ENCODE measurements at places on chromosomes 4 and X.

- DNase-seq = no peak
These were observed 10.0 kb upstream of the CHIC2 start for GRCh38 chr4:54074381-54074780.

- DNase-seq = no peak
These were observed 99.6 kb downstream of the DHRSX start for GRCh38 chrX:2401201-2401589.

- peak; percentile 89 for DNase-seq
These were observed 5.4 kb upstream of the GTPBP6 start for GRCh38 chrX:323721-324628.

- no peak for DNase-seq
These were observed 1350.9 kb downstream of the ARAP2 start for GRCh38 chr4:34893382-34893781.

DNA sequence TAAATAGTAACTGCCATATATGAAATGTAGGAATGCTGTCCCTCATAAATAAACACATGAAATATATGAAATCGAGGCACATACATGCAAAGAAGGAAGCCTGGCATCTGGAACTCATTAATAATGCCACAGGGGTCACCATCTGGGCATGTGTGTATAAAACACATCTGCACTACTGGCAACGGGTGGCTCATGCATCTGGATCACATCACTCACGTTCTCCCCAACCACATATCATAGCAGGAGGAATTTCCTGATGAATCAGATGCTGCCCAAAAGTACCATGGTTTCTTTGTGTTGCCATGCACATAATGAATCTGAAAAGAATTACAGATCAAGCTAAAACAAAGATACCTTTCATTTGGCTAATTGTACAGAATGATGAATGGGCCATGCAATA, 28.6 kb downstream of the RNF175 start:
- no peak for DNase-seq

DNA sequence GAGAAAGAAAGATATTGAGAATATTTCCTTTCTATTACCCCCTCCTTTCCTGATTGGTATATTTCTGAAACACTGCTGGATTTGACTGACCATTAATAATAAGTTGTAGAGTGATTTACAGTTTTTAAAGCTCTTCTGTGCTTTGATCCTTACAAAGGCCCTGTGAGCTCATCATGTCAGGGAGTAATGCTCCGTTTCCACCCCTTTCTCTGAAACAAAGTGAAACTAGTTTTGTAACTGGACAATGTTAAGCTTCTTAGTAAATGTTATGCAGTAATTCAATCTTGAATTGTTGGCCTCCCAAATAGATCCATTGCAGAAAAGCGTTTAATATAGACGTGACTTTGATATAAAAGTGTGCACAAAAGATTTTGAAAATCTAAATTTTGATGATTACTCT, 190.1 kb upstream of the GNPDA2 start:
- no peak for DNase-seq

DNA sequence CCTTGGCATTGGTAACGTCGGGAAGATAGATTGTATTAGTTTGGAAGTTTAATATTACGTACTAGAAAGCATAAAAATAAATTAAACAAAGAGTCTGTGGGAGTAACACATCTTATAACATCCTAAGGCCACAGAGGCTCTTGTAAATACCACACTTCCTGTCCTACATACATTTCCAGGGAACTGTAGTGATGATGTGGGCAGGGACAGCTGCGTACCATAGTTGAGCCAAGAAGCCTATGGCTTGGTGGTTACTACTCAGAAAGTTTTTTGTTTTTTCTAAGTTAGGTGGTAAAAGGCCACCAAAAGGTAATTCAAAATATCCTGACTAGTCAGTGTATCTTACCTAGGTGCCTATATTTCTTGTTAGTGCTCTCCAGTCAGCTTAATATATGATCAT, 4.6 kb upstream of the ANKRD50 start:
- DNase-seq = no peak

- no peak for DNase-seq
These were observed 61.5 kb upstream of the EXOC1L start for GRCh38 chr4:55758066-55758465.

DNA sequence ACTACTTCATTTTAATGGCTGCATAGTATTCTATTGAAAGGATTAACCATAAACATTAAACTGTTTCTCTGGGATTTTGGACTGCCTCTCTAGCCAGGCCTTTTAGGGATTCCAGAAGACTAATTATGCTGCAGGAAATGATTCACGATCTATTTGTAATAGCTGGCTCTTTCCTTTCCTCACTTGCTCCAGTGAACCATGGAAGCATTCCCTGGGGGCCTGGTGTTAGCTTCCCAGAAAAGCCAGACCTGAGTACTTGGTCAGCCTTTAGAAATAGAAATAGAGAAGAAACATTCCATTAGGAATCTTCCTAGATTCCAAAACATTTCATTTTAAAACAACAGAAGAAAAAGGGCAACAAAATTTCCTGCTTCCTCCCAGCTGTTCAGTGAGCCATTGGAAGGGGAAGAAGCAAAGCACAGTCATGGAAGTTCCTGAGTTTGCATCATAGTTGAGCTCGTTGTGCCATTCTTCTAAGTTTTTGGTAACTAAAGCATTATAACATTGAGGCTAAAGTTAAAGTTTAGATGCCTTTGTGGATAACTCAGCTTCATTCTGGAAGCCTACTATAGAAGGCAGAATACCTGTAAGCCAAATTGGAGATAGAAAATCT, 83.5 kb downstream of the NPNT start:
- no peak for DNase-seq

- DNase-seq = no peak
These were observed 2.8 kb upstream of the AMTN start for GRCh38 chr4:70515367-70516250.

GRCh38 chr4:70868778-70869177, 29.1 kb upstream of the GRSF1 start:
- DNase-seq = peak; percentile 69

DNA sequence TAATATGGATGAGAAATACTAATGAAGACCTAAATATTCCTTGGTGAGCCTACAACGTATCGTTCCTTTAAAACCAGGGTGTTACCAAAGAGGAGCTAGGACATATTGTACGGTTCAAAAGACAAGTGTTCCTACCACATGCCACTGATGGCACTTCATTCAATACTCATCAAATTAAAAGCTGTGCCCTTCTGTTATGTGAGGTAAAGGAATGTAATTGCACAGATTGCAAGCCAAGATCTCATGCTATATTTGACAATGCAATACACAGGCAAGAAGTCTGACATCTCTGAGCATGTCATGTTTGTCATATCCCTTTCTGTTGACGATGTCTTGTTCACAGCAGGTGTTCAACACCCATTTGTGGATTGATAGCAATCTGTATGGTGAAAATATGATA, 6.9 kb downstream of the FGF13 start:
- no peak for DNase-seq

- DNase-seq = peak; percentile 11
These were observed 16.7 kb downstream of the NR3C2 start for GRCh38 chr4:148425327-148426110.

DNA sequence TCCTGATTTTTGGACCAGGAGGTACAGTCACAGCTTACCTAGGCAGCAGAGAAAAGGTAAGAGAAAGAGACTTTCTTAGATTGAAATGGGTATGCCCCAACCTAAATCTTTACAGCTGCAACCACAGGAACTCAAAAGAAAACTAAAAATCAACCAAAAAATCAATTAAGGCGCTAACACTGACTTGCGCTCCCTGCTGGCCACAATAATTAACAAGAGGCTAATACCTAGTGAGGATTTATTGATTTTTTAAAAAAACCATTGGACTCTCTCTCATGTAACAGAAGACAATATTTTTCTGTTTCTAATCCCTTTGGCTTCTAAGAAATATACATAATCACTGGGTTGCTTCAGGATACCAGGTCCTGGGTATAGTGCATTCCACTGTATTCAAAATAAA, 153.9 kb upstream of the TENM3 start:
- peak; percentile 72 for DNase-seq

- DNase-seq = no peak
These were observed 172.7 kb downstream of the NHS start for GRCh38 chrX:17547658-17548057.

DNA sequence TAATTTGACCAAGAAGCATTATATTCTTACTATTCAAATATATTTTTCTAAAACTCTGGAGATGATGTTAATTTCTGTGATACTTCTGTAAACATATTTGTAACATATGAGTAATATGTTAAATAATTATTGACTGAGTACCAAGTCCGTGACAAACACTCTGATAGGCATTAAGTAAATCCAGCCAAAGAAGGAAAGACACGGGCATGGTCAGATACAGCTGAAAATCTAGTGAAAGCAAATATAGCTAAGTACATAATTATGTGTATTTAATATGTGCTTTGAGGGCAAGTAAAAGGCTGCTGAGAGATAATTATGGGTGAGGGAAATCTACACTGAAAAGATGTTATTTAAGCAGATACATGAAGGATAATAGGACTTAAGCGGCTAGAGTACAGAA, 1263.6 kb upstream of the ADGRL3 start:
- no peak for DNase-seq

DNA sequence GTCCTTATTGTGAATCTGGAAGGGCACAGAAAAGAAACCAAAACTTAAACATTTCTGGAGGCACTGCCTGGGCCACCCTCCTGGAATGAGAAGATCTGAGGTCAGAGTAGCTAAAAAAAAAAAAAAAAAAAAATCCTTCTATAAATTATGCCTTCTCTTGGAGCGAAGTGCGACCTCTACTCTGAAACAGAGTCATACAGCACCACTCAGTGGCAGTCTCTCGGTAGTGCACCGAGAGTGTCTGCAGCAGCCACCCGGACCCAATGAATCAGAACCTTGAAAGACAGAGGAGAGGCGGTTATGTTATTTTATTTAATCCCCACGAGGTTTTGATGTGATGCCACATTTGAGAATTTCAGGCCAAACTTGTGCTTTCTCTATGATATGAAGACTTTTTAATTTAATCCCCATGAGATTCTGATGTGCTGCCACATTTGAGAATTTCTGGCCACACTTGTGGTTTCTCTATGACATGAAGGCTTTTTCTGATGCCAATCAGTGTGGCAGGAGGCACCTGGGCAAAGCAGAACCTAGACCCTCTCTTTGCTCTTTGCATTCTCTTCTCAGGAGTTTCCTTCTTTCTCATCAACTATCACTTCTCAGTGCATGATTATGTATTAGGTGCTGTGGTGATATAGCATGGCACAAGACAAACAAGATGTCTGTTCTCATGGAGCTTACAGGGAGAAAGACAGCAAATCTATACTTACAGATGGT, 5.6 kb upstream of the CT47C1 start:
- DNase-seq = peak; percentile 64

DNA sequence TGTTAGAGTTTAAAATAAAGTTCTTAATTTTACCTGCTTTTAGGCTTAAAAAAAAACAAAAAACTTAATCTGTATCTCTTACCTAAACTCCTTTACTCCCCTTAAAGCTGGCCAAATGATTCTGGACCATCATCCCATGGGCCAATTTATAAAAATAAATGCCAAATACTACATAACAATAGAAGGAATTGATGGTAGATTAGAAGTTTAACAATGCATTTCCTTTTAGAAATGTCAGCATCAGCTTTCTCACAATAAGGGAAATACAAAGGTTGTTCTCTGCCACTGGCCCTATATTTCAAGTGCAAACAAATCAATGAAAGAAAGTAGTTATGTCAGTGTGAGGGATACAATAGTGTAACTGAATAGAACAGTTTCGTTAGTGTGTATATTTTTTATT, 5.7 kb upstream of the RAPGEF2 start:
- no peak for DNase-seq

DNA sequence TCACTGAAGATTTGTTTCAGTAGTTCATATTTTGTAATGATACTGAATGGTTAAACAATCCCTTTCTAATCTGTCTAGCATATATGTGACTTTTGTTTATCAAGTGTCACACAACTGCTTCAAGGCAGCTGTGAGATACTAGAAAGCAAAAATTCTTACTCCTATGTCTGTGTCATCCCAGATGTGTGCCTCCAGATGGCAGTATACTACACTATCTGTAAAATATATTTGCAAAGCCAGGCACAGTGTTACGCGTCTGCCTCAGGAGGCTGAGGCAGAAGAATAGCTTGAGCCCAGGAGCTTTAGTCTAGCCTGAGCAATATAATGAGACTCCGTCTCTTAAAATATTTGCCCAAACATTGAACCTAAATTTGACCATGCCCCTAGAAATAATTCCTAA, 4.0 kb downstream of the NUDT10 start:
- peak; percentile 69 for DNase-seq

DNA sequence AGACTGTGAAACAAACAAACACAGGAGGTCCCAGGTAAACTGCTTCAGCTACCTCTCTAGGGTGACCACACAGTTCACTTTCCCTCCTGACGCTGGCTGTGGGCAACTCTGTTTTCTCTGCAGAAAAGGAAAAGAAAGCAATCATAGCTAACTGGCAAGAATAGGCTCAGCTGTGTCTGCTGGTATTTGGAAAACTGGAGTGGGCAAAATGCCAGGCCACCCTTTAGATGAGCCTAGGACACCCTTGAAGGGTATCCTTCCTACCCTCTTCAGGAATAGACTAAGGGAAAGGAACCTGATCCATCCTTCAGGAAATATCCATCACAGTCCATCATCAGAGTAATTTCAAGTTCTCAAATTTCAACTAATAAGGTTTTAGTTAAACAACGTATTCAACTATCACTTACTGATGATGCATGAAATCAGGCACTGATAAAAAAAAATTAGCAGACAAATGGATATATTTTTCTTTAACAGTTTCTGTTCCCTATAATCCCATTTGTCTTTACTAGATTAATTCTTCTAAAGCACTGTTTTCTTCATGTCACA, 60.9 kb downstream of the CAMK2D start:
- no peak for DNase-seq

GRCh38 chrX:150868625-150869024, 29.8 kb downstream of the CD99L2 start:
- no peak for DNase-seq

DNA sequence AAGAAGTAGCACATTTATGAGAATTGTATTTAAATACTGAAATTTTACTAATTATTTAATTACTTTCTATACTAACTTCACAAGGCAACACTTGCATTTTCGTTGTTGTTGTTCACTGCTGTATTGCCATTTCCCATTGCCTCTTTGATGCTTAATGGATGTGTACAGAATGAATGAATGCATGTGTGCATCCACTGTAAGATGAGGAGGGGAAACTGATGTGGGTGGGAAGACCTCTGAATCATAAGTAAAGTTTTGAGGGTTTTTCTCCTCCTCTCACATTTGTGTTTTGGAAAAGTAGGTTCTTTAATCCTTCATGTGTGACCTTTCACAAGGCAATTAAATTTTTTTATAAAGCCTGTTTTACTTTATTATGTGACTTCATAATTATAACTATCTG, 46.8 kb downstream of the PDLIM5 start:
- DNase-seq = no peak

- peak; percentile 65 for DNase-seq
These were observed 1168.1 kb downstream of the PCDH19 start for GRCh38 chrX:99242001-99242400.

All from GM23338 (cell line).